CD4-positive, alpha-beta T cell treated with Interleukin-15 for 1 hour (primary cell): ENCODE measurements at places on chromosomes 7 and 10.

GRCh38 chr7:99623702-99624447 is 7.1 kb downstream of the ZSCAN25 start:
- DNase-seq: no peak

DNA sequence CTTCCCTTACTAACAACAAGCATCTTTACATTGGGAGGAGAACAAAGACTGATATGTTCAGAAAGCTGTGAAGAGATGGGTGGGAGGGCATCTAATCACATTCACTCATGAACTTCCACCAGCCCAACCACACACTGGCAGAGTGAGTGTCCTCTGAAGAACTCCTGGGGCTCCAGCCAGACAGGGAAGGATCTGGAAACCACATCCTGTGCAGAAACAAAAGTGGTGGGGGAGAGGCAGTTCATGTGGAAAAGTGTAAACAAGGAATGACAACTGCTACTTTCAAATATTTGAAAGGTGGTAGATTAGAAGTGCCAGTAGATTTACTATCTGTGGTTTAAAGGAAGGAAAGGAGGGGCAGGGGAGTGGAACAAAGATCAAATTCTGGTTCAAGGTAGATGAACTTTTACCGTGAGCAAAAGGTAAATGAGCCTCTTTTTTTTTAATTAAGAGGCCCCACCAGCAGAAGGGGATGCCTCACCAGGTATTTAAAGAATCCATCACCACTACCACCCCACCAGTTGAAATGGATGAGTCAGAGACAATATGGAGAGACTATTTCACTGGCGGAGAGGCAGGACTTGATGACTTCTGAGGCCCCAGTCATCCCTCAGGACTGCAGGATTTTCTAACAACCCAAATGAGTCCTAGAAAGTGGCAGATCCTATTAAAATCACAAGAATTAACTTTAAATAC is 34.5 kb downstream of the GOT1 start:
- DNase-seq: no peak

GRCh38 chr7:114934086-114934485 is 12.2 kb downstream of the MDFIC start:
- DNase-seq: no peak

DNA sequence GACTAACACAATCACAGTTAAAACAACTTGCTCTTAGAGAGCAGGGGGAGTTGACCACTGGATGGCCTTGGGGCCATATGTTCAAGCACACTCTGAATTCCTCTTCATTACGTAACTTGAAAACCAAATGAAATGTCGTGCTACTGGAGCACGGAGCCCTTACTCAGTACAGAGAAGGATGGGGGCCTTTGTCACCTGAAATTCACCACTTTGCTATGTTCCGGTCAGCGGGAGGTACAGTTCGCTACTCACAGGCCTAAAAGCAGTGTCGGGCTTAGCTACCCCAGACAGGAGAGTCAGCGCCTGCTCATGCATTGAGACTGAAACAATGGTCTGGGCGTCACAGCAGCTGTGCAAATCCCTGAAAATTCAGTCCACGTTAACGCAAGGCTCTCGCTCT is 39.6 kb downstream of the GLI3 start:
- no peak for DNase-seq

- no peak for DNase-seq
These were observed 2.0 kb downstream of the CPA2 start for GRCh38 chr7:130268463-130269317.

GRCh38 chr7:43905209-43905946 is 1.0 kb downstream of the URGCP start:
- DNase-seq: no peak

DNA sequence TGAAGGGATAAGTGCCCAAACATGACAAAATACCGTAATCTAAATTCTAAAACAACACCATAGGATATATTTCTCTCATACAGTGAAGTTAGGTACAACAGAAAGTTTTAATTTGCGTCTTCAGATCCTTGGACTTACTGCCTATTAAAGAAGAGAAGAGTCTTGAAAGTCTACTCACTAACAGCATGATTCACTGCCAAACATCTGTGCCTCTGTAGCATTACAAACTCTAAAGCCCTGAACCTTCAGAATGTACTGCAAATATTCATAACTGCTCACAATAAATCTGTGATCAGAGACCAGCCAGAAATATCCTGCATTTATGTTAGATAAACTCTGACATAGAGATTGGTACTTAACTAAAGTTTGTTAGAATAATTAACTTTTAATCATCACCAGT is 365.3 kb downstream of the PARD3 start:
- no peak for DNase-seq
